ENCODE measurements at places on chromosomes 12 and 14. TPM values are rescaled to one million over a fixed set of nuclear protein-coding genes. Genes with fewer than 3 reads are reported as not detected.
A peak's percentile ranks its signal among the peaks of the same experiment; 100 is the strongest.

- DNase-seq: no peak
These were observed 109.4 kb downstream of the TMEM30B start for GRCh38 chr14:61171727-61172126.

DNA sequence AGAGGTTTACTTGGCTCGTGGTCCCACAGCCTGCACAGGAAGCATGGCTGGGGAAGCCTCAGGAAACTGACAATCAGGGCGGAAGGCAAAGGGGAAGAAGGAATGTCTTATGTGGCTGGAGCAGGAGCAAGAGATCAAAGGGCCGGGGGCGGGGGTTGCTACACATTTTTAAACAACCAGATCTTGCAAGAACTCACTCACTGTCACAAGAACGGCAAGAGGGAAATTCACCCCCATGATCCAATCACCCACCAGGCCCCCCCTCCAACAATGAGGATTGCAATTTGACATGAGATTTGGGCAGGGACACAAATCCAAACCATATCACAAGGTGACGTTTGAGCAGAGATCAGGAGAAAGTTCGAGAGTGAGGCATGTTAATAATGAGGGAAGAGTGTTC lies 163.7 kb upstream of the RPH3A start:
- DNase-seq: no peak

GRCh38 chr12:11780521-11781101 lies 131.1 kb downstream of the ETV6 start:
- no peak for DNase-seq

GRCh38 chr12:106791531-106791930 lies 17.0 kb downstream of the RIC8B start:
- DNase-seq: no peak

DNA sequence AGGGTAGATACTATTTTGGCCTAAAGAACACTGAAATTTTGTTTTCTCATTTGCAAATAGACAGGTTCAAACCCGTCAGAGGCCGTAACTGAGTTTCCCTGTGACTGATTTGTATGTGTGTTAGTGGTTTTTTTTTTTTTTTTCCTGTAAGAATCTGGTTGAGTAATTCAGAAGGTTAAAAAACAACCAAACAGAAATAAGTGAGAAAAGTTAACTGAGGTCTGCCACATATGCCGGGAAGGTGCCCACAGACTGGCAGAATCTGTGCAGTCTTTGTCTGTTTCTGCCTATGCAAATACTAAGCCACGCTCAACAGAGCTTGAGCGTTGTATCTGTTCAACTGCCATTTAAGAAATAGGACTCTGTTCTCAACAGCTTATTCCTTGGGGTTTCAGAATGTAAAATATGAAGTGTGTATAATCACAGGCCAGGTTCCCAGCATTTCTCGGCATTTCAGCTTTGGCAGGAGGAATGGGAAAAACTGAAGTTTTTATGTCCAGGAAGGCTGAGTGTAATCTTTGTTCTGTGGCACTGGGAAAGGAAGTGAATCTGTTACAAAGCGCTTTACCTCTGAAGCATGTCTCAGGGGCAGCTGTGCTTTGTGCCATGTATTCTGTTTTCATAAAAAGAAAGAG lies 181.9 kb downstream of the PRKCH start:
- DNase-seq: no peak

DNA sequence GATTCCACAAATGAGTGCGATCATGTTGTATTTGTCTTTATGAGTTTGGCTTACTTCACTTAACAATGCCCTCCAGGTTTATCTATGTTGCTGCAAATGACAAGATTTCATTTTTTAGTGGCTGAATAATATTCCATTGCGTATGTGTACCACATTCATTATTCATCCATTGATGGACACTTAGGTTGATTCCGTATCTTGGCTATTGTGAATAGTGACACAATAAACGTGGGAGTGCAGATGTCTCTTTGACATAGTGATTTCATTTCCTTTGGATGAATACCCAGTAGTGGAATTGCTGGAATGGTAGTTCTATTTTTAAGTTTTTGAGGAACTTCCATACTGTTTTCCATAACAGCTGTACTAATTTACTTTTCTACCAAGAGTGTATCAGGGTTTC lies 23.5 kb downstream of the AKAP6 start:
- DNase-seq: no peak

GRCh38 chr14:60363687-60364086 lies 114.7 kb downstream of the PPM1A start:
- no peak for DNase-seq

DNA sequence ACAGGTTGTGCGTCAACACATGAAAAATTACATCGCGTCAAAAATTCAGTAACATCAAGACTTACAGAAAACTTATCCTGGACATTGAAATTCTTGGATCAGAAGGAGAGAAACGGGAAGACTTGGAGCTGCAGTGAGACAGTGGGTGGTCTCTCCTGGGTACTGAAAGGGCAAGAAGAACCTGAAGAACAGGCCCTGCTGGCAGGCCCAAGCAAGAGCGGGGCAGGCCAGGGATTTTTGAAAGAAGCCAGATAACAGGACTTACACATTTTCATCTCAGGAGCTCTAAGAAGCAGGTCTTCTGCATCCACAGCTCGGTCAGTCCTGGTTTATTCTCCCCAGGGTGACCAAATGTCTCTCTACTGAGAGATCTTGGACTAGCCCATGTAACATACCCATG lies 466.5 kb upstream of the SOX5 start:
- no peak for DNase-seq

DNA sequence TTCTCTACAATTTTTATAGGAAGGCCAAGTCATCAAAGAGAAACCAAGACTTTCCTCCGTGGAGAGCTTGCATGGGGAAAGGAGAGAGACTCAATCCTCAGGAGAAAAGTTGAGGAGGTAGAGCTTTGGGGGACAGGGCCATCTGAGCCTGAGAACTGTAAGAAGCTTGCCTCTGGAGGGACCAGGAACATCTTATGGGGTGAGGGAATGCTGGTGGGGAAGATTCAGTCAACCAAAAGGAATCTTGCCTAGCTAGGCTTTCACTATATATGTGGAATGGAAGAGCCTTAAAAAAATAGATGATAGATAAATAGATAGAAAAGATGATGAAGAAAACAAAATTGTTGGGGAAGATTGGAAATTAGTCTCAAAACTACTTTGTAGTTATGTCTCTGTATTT lies 63.5 kb downstream of the DYRK2 start:
- DNase-seq: no peak

The REP15 gene
- total RNA-seq: 0.80 TPM

GRCh38 chr12:51905471-51906429 lies 1.6 kb upstream of the ACVRL1 start:
- DNase-seq: no peak

DNA sequence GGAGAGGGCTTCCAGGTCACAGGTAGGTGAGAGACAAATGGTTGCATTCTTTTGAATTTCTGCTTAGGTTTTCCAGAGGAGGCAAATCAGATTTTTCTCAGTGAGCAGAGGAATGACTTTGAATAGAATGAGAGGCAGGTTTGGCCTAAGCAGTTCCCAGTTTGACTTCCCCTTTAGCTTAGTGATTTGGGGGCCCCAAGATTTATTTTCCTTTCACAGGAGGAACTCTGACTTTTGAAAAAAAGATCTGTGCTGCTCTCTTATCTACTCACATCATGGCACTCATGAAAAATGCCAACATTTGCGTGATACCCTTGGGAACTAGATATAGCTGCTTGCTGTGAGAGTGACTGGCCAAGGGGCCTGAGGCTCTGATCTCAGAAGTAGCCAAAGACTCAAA lies 58.0 kb upstream of the EVL start:
- no peak for DNase-seq

GRCh38 chr12:92129609-92130008 lies 16.0 kb downstream of the BTG1 start:
- no peak for DNase-seq

GRCh38 chr14:41859336-41859735 lies 252.7 kb downstream of the LRFN5 start:
- DNase-seq: no peak

GRCh38 chr14:32468955-32469354 lies 139.9 kb downstream of the AKAP6 start:
- DNase-seq: no peak

- no peak for DNase-seq
These were observed 4.1 kb downstream of the C1QL4 start for GRCh38 chr12:49332891-49333371.

The CLEC14A gene
- total RNA-seq: 0.13 TPM

GRCh38 chr14:54220071-54220703 lies 176.6 kb upstream of the CDKN3 start:
- peak; percentile 63 for DNase-seq

DNA sequence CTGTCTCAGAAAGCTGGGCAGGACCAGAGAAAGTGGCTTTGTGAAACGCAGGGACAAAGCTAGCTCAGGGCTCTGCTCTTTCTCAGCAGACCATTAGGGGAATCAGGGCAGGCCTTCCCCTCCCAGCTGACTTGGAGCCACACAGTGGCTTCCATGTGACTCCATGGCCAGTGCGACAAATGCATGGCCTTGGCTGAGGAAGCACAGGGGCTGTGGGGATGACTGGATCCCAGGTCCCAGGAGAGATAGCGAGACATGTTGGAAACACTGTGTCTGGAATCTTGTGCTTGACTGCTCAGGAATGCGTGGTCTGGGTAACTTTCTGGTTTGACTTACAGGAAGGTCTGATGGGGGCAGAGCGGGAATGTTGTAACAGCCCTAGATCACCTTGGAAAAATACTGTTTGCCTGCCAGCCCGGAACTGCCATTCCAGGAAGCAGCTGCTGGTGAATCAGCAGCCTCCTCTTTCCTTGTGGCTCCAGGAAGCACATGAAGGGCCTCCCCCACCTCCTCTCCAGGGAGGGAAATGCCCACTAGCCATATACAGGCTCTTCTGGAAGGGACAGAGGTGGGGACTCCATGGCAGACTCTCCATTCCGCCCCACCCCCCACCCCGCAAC lies 133.5 kb upstream of the HIF1A start:
- DNase-seq: no peak

The ITPK1 gene
- total RNA-seq: 148 TPM

GRCh38 chr12:100967189-100967588 lies 172.6 kb downstream of the ANO4 start:
- DNase-seq: no peak

DNA sequence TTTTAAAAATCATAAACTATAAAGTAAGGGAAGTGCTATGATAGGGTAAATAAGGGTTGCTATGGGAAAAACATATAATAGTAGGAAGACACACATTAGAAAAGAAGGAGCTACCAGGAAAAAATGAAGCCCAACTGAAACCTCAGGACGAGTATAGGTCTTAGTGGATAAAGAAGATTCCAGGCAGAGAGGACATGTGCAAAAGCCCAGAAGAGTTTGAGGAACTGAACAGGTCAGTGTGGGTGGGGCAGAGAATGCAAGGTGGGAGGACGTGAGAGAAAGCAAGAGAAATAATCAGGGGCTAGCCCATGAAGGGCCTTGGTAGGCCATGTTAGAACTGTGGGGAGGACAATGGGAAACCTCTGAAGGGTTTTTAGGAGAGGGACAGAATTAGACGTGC lies 109.5 kb downstream of the DENND5B start:
- no peak for DNase-seq

The KIF5A gene
- total RNA-seq: 22.8 TPM

The SRSF9 gene
- total RNA-seq: 304 TPM

The SIX4 gene
- total RNA-seq: 38.9 TPM

- peak; percentile 83 for DNase-seq
These were observed 54.9 kb upstream of the OVCH1 start for GRCh38 chr12:29552324-29552927.

Measured in H1 (cell line).